ENCODE measurements at places on chromosomes 1 and 21. TPM values are rescaled to one million over a fixed set of nuclear protein-coding genes. Genes with fewer than 3 reads are reported as not detected.

- DNase-seq = peak; percentile 82
These were observed 49.5 kb upstream of the RAB4A start for GRCh38 chr1:229221106-229222019.

GRCh38 chr1:32447469-32448185, 17.2 kb upstream of the ZBTB8B start:
- peak; percentile 87 for DNase-seq

Gene NEGR1
- total RNA-seq = 0.38 TPM

Gene FAM229A
- 0.28 TPM for total RNA-seq

DNA sequence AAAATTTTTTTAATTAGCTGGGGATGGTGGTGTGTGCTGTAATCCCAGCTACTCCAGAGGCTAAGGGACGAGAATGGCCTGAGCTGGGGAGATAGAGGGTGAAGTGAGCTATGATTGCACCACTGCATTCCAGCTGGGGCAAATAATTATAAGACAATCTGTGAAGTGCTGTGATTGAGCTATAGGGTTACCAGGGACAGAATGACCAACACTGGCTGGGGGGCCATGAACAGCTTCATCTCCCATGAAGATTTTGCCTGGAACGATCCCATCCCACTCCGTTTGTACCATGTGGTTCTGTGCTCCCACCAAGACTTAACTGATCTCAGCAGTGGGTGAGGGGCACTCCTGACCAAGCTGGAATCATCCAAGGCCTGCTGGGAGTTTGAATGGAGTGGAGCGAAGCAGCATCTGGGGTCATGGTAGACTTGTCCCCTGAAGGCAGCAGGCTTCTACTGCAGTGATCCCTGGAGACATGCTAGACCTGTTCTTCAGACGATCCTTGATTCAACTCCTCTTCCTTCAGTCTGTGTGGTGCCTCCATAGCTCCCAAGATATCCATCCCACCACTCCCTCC, 53.6 kb upstream of the CTPS1 start:
- DNase-seq = no peak

DNA sequence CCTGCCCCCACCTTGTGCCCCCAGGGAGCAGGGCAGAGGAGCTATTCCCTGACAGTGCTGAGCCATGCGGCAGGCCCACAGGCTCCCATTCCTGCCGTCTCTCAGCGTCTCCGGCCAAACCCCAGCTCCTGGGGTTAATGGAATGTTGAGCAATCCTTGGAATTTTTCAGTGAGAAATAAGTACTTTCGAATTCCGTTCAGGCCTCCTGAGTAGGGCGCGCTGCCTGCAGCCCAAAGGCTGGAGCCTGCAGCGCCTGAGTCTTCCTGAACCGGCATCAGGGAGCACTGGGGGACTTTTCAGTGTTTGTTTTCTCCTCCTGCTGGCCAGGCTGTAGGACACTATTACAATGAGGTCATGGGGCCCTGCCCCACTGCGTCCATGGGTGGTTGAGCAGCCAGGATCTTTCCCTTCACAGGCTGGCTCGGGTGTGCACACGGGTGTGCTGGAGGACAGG, 33.3 kb upstream of the CSF1 start:
- peak; percentile 96 for DNase-seq

Gene NPHP4
- 3.6 TPM for total RNA-seq

Gene DDX20
- 37.8 TPM for total RNA-seq

GRCh38 chr1:10065344-10065685, 32.6 kb downstream of the UBE4B start:
- DNase-seq = peak; percentile 38

DNA sequence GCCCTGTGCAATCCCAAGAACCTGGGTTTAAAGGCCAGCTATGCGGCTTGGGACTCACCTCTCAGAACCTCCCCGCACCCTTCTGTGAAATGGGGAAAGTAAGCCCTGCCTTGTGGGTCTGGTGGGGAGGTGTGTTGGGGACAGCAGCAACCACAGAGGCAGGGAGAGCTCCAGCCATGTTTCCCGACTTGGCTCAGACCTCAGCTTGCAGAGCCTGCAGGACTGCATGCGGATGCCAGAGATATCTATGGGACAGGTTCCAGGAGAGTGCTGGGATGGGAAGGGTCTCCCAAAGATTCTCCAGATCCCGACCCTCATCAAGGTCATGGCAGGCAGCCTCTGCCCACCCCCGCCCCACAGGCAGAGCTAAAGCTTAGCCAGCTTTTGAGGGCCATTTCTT, 20.2 kb downstream of the PADI1 start:
- DNase-seq = no peak

GRCh38 chr1:152917794-152918193, 9.4 kb downstream of the IVL start:
- DNase-seq = no peak

DNA sequence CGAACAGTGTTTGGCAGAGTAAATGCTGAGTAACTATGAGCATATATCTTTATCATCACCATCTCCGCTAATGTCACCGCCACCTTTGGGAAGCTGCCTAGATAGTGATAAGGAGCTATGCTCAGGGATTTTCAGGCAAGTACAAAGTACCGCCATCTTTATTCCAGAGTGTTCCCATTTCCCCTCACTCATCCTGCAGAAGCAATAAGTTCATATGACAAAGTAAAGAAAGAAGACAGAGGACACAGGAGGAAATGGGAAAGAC, 89.6 kb downstream of the TGFBR3 start:
- no peak for DNase-seq

Gene UMODL1
- 0.22 TPM for total RNA-seq

- DNase-seq = no peak
These were observed 464.8 kb upstream of the USP24 start for GRCh38 chr1:55679971-55680370.

DNA sequence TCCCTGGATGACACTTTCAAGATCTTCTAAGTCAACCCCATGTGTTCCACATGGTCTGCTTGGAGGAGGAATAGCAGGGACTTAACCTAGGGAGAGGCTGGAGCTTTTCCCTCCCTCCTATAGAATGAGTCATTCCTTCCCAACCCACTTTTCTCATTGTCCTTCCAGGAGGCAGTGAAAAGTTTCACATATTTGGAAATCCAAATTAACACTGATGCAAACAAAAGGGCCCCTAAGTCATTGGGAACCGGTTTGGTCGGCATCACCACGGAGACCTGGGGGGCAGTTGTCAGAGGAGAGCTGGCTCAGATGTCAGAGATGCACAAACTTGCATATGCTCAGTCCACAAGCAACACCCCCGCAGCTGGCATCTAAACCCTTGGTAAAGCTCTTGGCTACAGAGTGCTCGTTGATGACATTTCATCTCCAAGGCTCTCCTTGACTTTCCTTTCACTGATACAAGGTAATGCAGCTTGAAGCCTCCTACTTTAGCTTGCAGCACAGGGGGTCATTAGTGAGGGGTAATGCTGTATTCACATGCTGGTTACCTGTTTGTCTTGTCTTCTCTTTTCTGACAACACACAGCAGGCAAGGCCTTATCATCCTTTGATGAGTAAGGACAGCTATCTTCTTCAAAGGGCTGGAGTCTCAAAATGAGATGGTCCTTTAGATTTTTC, 12.3 kb upstream of the LRRC8D start:
- peak; percentile 73 for DNase-seq

DNA sequence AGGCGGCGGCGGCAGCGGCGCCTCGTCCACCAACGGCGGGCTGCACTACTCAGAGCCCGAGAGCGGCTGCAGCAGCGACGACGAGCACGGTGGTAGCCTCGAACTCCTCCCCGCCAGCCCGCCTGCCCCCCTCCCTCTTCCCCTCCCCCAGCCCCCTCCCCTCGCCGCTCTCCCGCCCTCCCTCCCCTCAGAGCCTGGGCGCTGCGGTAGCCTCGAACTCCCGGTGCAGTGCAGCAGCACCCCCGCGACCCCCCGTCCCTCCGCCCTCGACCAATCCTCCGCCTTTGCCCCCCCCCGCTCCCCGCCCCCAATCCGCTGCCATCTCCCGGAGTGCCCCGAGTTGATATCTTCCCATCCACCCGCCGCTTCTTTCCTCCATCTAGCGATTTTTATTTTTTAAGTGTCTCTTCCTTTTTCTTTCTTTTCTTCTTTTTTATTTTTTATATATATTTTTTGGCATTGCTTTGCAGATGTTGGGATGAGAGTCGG, 516 bp downstream of the RCOR3 start:
- peak; percentile 7 for DNase-seq

DNA sequence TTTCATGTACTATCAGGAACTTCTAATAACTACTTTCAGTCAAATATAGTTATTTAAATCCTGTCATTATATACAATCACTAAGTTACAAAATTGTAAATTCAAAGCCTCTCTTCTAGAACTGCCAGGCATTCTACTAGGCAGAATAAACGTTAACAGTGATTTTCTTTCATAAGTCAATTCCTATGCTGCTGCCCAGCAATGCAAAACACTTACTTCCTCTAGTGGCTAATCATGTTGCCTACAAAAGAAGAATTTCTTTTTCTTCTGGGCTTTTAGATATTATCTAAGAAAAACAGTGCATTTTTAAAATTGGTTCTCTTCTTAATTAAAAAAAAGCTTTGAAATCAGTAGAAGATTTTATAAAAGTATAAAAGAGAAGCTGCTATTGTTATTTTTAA, 509.8 kb upstream of the ADAMTS5 start:
- DNase-seq = no peak

Gene LSM10
- 6.4 TPM for total RNA-seq

DNA sequence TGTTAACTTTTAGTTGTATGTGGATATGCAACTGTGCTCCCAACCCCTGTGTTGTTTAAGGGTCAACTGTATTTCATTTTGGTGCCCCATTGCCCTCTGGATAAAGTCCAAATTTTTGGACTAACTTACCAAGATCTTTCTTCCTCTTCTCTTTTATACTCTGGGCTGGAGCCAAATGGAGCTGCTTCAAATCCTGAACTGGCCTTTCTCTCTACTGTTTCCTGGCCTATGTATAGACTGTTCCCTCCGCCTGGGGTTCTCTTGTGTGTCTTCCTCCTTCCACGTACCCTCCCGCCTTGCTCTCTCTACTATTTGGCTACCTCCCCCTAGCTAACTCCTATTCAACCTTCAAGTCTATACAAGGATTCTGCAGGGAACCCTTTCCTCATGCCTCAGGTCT, 8.4 kb upstream of the CDC14A start:
- no peak for DNase-seq

- DNase-seq = no peak
These were observed 1.4 kb upstream of the PIK3R3 start for GRCh38 chr1:46133781-46134350.

DNA sequence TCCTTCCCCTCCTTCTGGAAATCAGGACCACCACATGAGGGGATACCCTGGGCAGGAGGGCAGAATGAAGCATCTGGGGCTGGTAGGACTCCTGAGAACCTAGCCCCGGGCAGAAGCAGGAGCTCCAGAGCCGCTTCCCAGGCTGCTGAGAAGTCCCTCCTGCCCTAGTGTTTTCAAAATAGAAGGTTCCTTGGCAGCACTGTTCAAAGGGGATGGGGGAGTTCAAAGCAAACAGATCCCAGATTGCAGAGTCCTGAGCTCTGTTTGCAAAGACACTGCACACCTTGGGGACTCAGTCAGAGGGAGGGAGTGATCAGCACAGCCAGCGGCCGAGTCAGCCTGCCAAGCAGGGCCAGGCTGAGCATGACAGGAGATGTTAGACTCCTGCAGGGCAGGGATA, 177.8 kb downstream of the PTPRU start:
- no peak for DNase-seq

DNA sequence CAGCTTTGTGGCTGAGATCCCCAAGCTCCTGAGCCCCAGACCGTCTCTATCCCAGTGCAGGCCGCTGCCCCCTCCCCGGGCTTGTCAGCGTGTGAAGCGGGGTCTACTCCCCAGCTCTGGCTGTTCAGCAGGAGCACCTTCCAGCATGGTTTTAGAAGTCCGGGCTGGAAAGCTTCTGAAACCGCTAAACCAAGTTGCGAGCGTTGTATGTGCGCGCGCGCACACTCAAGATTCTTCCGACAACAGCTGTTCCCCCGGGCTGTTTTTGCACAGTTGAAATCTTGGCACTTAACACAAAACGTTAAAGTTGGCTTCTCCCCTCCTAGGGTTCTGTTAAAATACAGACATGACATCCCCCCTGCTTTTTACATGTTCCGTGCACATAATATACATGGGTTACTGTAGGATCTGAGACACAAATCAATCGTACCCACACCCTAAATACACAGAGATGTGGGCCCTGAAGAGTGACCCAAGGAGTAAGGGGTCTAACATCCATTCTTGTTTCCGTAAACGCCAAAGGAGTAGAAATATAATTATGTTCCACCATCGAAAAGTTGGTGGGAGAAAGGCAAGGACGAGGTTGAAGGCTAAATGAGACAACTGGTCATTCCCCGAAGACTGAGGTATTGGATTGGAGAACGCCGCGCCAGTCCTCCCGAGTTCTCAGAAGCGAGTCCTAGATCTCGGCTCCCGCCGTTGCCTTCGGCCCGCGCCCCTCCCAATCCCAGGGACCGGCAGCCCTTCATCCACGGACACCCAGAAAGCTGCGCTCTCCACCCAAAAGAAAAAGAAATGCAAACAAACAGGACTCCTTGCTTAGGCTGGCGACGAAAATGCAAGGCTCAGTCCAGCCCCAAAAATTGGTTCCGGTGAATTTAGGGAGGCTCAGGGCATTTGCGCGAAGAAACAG, 1.3 kb downstream of the TBX15 start:
- peak; percentile 76 for DNase-seq

Gene PLK3
- 9.6 TPM for total RNA-seq

- DNase-seq = no peak
These were observed 13.0 kb downstream of the BATF3 start for GRCh38 chr1:212686591-212686990.

DNA sequence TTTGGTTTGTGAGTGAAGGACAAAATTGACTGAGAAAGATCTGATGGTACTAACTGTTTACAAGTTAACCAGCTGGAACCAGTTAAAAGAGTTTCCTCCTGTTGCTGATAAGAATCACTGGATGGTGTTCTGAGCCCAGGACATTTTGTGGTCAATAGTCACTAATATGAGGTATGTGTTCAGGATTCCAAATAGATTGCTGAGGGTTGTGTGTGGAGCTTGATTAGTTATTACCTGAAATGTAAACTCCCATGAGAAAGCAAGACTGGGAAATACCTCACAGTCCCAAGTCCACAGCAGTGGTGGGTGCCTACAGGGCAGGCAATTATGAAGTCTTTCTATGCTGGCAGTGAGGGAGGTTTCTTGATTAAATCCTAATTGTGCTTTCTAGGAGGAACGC, 164.6 kb downstream of the DNM3 start:
- DNase-seq = no peak

DNA sequence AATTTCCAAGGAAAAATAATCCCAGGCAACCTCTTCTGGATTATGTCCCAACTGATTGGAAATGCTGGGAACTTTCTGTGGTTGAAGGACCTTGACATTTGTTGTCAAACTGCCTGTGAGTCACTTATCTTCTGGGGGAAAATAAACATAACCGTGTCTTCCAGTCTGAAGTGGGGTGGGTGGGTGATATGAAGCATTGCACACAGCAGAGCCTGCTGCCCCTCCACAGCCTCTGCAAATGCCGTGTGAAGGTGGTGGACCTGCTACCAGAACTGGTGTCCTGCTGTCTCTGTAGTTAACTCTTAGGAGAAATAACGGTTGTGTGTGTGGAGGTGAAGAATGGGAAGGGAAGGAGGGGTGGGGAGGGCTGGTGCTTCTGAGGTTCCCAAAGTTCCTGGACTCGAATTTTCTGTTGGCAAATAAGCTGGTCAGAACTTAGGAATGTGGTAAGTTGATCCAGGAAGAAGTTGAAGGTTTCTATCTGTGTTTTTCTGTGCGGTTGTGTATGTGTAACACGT, 23.2 kb downstream of the GALNT2 start:
- peak; percentile 94 for DNase-seq

Gene FAM72C
- total RNA-seq = 3.7 TPM

Gene RHOU
- 13.6 TPM for total RNA-seq

Gene CLDN17
- not detected for total RNA-seq

Measured in SJSA1 (cell line).